Mesenteric fat pad (tissue), 1 donor: ENCODE measurements at places on chromosomes 7 and 10.

DNA sequence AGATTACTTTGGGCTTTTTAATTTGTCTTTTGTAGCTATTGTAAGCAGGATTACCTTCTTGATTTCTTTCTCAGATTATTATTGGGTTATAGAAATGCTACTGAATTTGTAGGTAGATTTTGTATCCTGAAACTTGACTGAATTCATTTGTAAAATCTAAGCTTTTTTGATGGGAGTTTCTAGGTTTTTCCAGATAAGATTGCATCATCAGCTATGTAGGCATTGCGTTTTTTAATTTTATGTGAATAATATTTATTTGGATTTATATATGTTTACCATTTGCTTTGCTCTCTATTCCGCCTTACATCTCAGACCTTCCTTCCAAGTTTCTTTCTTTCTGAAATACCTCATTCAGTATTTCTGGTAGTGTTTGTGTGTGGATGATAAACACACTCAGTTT is 351.7 kb upstream of the ANKRD30A start:
- no peak for DNase-seq

DNA sequence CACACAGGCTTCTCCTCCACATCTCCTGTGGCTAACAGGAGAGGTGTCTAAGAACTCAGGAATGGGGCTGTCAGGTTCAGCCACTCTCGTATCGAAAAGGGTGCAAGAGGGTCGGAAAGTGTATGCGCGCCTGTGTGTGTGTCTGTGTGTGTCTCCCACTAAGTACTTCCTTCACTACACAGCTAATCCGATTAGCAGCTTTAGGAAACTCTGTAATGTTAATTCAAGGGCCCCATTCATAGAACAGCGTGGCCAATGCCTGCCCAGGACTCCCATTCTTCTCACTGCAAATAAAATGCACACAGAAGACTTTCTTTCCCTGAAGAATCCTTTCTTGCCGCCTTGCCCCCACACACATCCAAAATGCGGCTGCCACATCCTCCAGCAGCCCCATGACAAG is 39.9 kb downstream of the TLL2 start:
- peak; percentile 33 for DNase-seq

DNA sequence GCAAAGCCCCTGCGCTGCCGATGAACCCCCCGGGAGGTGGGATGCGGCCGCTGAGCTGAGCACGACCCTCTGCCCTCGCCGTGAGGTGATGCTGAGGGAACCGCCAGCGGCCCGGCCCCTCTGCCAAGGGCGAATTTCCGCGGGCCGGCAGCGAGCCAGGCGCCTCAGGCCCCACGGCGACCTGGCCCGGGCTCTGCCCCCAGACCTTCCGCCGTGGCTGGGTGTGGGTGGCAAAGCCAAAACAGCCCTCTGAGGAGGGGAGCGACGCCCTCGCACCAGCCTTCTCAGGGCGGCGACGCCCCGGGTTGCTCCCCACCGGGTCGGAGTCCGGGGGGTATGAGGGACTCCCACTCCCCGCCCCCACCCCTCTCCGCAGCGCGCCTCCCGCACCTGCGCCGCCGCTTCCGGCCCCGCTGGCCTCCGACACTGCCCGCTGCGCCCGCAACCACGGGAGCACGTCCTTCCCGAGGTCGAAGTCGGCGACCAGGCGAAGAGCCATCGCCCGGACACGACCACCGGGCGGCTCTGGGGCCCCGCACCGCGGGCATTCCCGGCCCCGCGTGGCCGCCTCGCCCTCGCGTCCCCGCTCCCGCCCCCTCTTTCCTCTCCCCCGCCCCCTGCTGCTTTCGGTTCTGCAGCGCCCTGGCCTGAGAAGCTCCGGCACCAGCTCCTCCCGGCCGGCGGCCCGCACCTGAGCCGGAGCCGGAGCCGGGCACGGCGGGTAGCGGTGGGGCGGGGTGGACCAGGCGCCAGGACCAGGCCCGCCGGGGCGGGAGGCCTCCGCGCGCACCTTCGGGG is at the start of gene GSAP:
TSS of gene GSAP (minus strand) at position 527 of the 798 bp plus-strand sequence. CDS start at position 499, 28 bp downstream.
- peak; percentile 89 for DNase-seq

GRCh38 chr7:48049850-48050249 is 14.5 kb downstream of the C7orf57 start:
- no peak for DNase-seq

DNA sequence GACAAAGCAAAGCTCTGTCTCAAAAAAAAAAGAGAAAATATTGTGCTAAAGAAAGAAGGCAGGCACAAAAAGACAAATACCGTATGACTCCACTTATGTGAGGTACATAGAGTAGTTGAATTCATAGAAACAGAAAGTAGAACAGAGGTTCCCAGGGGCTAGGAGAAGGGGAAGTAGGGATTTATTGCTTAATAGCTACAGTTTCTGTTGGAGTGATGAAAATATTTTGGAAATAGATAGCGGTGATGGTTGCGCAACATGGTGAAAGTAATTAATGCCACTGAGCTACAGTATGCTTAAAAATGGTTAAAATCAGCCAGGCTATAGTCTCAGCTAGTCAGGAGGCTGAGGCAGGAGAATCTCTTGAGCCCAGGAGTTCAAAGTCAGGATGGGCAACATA is 18.5 kb upstream of the NPFFR1 start:
- peak; percentile 1 for DNase-seq

GRCh38 chr7:48170506-48170905 is 752 bp upstream of the ABCA13 start:
- no peak for DNase-seq

GRCh38 chr7:55193245-55193644 is 171.9 kb upstream of the LANCL2 start:
- peak; percentile 49 for DNase-seq

- DNase-seq, result no peak
Observed at GRCh38 chr10:97768322-97769315, 3.2 kb downstream of the SFRP5 start.

DNA sequence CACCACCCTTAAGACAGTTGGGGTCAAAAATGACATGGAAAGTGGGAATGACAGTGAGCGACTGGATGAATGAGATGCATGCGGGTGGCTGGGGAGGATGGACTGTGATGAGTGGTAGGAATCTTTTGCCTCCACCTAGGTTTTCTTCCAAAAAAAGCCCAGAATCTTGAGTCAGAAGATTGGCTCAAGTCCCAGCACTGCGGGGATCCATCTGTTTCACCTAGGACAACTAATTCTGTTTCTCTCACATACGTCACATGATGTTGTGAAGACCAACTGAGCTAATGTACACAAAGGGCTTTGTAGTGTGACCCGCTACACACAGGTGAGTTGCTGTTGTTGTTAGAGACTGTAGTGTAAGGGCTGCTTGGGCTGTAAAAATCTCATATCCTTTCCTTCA is 58.5 kb upstream of the SLC35B4 start:
- DNase-seq, result no peak

GRCh38 chr7:79964463-79964862 is 170.2 kb upstream of the GNAI1 start:
- DNase-seq, result no peak

GRCh38 chr7:98624846-98625420 is 7.8 kb downstream of the NPTX2 start:
- peak; percentile 79 for DNase-seq

GRCh38 chr7:32477649-32477980 is 12.6 kb downstream of the LSM5 start:
- DNase-seq, result no peak

- DNase-seq, result no peak
Observed at GRCh38 chr7:46152696-46153095, 231.6 kb upstream of the IGFBP3 start.

- DNase-seq, result no peak
Observed at GRCh38 chr7:20323595-20323994, 7.1 kb upstream of the ITGB8 start.

- no peak for DNase-seq
Observed at GRCh38 chr7:42453931-42454361, 216.9 kb upstream of the GLI3 start.

GRCh38 chr7:73509463-73509862 is 12.6 kb downstream of the BAZ1B start:
- DNase-seq, result peak; percentile 22

GRCh38 chr10:35409094-35409582 is 72.8 kb downstream of the CCNY start:
- DNase-seq, result no peak

- peak; percentile 93 for DNase-seq
Observed at GRCh38 chr10:75099952-75100763, 11.3 kb upstream of the SAMD8 start.

- DNase-seq, result no peak
Observed at GRCh38 chr7:157395206-157395605, 58.4 kb downstream of the DNAJB6 start.

DNA sequence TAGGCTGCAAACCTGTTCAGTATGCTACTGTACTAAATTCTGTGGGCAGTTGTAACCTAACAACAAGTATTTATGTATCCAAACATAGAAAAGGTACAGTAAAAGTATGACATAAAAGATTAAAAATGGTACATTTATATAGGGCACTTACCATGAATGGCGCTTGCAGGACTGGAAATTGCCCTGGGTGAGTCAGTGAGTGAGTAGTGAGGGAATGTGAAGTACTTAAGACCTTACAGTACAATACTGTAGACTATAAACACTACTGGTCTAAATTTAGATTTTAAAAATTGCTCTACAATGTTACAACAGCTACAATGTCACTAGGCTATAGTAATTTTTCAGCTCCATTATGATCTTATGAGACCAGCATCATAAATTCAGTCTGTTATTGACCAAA is 146.0 kb upstream of the GNAI1 start:
- DNase-seq, result no peak

GRCh38 chr10:16968416-16969041 is 151.3 kb upstream of the RSU1 start:
- DNase-seq, result no peak

GRCh38 chr7:140348161-140348849 is 50.0 kb downstream of the SLC37A3 start:
- no peak for DNase-seq

GRCh38 chr7:155972247-155972646 is 160.0 kb upstream of the SHH start:
- no peak for DNase-seq

- no peak for DNase-seq
Observed at GRCh38 chr7:80249619-80250295, 115.1 kb downstream of the GNAI1 start.

- DNase-seq, result no peak
Observed at GRCh38 chr7:122770686-122771335, 68.1 kb upstream of the RNF148 start.

- no peak for DNase-seq
Observed at GRCh38 chr10:88315755-88316154, 267.4 kb downstream of the RNLS start.

- no peak for DNase-seq
Observed at GRCh38 chr10:122861711-122862161, 16.1 kb upstream of the CUZD1 start.

DNA sequence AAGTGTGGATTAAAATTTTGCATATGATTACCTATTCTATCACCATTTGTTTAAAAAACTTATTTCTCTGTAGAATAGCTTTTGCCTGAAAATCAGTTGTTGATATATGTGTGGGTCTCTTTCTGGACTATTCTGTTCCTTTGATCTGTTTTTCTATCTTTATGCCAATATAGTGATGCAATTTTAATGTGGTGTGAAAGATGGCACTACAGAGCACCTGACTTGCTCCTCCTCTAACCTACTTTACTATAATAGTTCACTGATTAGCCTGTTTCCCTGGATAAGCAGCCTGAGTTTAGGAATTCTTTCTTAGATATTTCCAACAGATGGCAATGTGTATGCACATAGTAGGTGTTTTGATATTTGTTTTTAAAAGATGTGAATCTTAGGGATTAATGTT is 294.5 kb downstream of the AUTS2 start:
- DNase-seq, result no peak

DNA sequence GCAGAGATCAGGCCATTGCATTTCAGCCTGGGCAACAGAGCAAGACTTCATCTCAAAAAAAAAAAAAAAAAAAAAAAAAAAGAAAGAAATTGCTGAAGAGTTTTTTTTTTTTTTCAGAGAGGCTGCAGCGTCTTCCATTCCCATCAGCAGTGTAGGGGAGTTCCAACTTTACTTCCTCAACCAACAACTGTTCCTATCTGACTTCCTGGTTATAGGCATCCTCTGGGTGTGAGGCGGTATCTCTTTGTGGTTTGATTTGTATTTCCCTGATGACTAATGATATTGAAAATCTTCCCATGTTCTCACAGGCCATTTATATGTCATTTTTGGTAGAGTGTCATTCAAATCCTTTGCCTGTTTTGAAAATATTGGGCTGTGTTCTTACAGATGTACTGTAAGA is 40.2 kb downstream of the PRTFDC1 start:
- DNase-seq, result no peak

DNA sequence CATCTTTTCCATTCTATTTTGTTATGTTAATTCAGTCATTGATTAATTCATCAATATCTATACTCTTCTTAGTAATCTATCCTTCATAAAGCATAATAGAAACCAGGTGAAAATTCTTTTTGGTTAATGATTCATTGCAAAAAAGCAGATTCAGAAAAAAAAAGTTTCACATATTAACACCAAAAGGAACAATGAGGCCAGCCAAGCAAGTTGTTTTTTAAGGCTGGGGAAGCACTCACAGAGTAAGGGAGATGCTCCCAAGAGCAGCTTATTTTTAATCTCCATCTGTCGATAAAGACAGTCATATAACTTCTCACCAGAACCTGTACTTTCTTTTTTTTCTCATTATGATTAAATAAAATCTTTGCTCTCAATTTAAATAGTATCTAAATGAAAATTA is 95.8 kb downstream of the CACNA2D1 start:
- DNase-seq, result no peak

DNA sequence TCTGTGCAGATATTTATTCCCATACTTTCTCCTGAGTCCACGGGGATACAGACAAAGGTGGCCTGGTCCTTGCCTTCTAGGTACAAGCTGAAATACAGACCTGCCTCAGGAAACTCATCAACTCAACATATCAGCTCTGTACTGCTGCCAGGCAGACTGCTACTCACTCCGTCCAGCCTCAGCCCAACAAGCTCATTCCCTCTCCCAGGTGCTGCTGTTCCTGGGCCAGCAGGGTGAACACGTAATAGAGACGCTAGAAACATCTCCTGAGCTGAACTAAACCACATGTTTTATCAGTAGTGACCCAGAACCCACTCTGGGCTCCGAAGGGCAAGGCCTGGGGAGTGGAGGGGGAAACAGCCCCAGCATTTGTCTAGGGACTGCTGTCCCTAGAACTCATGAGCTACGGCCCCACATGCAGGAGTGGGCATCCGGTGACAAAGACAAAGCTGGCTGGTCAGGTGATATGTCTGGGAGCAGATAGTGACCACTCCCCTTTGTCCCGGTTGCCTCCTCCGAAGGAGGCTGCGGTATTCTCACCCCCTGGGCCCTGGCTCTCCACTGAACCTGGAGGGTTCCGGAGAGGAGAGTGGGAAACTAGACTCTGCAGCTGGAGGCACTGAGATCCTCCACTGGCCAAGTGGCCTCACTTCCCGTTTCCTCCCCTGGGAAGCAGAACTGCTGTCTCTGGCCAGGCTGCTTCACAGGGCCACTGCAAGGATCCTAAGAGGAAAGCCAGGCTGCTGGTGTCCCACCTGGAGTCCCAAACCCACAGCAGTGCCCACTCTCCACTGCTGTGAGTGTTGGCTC is 116.1 kb downstream of the FAM53B start:
- no peak for DNase-seq

DNA sequence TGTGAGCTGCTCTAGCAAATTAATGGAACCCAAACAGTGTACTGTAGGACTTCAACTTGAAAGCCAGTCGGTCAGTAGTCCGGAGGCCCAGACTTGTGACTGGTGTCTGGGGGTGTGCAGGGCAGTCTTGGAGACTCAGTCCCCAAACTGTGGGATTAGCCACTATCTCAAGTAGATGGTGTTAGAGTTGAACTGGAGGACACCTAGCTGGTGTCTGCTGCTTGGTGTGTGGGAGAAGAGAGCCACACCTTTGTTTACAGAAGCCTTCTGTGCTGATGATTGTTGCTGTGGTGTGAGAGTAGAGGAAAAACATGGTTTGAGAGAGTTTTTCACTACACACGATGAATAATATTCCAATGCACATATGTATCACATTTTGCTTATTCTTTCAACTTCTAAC is 47.4 kb downstream of the CUL2 start:
- no peak for DNase-seq
